ENCODE measurements at places on chromosomes 1 and 21. TPM values are rescaled to one million over a fixed set of nuclear protein-coding genes. Genes with fewer than 3 reads are reported as not detected.

Gene SYT6
- total RNA-seq, result 3.3 TPM

Gene GORAB
- total RNA-seq, result 12.9 TPM

Gene HSD3B1
- not detected for total RNA-seq

Gene GJA4
- total RNA-seq, result 20.8 TPM

GRCh38 chr21:31786164-31786920 is 54.4 kb upstream of the SCAF4 start:
- DNase-seq, result no peak

DNA sequence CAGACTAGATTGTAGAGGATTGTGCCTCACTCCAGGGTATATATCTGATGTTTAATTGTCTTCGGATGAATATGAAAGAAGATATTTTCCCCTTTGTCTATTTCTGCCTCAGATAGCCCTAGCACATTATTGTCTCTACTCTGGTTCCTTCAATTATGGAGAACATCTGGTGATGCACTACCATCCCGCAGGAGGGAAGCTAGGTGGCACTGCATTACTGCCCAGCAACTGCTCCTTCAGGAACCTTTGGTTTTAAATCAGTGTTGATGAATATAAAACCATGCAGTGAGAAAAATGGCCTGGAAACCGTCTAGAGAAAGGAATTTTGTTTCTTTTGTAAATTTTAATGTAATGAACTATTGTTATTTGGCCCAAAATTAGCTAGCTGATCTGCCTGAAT is 68.5 kb downstream of the GPR88 start:
- peak; percentile 53 for DNase-seq

- no peak for DNase-seq
These were observed 100.7 kb downstream of the MTR start for GRCh38 chr1:236895665-236896387.

GRCh38 chr1:201631037-201631436 is 92.1 kb downstream of the NAV1 start:
- DNase-seq, result no peak

GRCh38 chr21:33660406-33660805 is 18.1 kb downstream of the ITSN1 start:
- no peak for DNase-seq
